HS-5 (cell line): ENCODE measurements at places on chromosomes 1 and 21.

DNA sequence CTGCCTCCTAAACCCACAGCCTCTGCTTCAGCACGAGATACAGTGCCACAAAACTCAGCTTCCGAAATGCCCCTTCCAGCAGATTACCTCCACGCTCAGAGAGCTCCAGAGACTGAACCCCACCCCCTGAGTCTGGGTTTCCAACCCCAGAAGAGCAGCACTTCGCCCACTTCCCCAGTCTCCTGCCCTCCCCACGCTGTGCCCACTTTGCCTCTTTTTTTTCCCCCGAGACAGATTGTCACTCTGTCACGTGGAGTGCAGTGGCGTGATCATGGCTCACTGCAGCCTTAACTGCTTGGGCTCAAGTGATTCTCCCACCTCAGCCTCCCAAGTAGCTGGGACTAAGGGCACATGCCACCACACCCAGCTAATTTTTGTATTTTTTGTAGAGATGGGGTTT, 10.1 kb downstream of the ICMT start:
- no peak for DNase-seq

DNA sequence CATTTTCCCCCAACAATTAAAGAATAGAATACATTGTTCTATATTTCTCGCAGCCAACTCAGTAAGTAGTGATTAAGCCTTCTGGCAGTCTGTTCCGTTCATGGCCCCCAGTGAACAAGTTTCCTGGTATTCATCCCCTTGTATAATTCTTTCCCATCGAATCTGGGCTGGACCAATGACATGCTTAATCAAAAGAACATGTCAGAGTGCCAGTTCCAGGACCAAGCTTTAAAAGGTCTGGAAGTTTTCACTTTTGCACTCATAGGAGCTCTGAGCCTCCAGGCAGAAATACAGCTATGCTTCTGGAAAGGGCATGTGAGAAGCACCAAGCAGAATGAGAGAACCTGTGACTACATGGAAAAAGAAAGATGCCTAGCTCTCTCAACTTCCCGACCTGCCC, 22.5 kb upstream of the DPYD start:
- peak; percentile 68 for DNase-seq

GRCh38 chr1:59699227-59699847, 115.4 kb upstream of the HOOK1 start:
- no peak for DNase-seq

- no peak for DNase-seq
Observed at GRCh38 chr1:85553416-85554335, 26.9 kb upstream of the CCN1 start.

GRCh38 chr1:237901299-237901934, 10.7 kb upstream of the ZP4 start:
- no peak for DNase-seq

GRCh38 chr1:157519451-157519850, 32.9 kb downstream of the FCRL5 start:
- no peak for DNase-seq

- no peak for DNase-seq
Observed at GRCh38 chr1:113178522-113178921, 105.5 kb downstream of the LRIG2 start.

GRCh38 chr1:200373811-200374231, 36.0 kb downstream of the ZNF281 start:
- no peak for DNase-seq

DNA sequence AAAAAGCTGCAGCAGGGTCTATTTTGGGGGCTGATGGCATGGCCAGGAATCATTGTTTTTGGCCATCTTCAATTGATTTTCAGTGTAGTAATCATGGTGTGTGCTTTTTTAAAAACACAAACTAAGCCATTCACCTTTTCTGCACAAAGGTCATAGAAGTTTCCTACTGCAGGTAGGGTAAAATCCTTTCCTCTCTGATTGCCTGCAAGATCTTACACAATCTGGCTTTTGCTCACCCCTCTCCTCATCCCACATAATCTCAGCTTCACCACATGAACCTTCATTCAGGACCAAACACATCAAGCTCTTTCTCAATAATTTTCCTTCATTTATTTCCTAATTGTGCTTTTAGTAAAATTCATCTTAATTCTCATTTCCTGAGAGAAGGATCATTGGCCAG, 38.3 kb upstream of the GBP5 start:
- DNase-seq, result no peak

DNA sequence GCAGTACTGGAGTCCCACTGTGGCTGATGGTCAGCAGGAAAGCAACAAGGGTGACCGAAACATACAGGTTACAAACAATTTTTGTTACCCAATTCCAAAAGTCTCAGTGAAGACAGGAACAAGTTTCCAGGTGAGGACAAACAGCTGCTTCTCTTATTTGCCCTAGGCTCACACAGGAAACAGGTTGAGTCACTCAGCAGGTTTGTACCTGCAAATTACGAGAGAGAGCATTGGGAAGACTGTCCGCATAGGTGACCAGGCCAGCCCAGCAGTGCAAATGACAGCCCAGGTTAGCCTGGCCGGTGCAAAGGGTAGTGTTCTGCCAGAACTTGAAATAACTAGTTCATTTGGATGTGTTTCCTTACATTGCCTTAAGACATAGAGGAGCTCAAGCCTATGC, 40.0 kb upstream of the DSCAM start:
- no peak for DNase-seq
